ENCODE measurements at places on chromosomes 7 and 10.

- no peak for DNase-seq
Measured at GRCh38 chr10:58254644-58255043, 13.1 kb downstream of the IPMK start.

DNA sequence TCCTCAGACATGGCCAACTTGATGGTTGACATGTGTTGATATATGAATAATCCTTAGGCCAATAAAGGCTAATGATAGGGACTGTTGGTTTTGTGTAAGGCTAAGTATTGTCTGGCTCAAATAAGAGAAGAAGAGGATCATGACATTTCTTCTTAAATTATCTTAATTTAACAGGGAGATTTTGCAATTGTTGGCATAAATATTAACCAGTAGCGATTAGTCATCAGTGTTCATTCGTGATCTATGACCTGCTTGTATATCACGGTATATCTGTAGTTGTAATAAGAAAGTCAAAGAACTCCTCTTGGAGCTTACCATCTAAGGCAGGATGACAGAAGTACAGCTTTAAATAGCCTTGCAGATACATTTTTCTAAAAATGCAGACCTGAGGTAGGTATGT is 196.4 kb downstream of the CREB5 start:
- no peak for DNase-seq

DNA sequence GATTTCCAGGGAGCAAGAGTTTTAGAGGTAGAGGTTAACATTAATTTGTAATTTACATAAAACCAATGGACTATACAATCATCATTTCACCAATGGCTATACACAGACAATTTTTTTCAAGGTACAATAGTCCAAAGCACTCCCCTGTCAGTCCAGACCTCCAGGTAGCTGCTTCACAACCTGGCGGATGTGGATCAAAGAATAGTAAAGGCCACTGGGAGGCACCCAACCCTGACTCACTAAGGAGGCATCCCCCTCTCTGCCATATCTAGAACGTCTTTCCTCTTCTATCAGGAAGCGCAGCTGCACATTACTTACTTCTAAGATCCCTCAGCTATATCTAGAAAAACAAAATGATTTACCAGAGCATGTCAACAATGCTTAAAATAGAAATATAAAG is 217.7 kb upstream of the AOAH start:
- no peak for DNase-seq

DNA sequence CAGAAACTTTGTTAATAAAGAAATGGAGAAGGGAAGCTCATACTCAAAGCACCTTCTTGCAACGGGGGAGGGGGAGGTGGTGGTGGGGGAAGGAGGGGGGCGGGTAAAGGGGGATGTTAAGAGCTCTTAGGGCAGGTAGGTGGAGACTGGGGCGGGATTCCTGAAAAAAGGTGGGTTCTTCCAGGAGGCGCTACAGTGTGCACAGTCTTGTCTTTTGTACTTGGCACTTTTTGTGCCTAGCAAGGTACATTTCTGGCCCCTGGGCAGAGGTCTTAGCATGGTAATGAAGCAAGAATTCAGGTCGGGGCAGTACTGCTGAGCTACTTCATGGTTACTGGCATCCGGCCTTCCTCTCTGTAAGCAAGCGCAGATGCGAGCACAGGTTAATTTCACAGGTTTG is 15.2 kb upstream of the LAMB4 start:
- DNase-seq, result no peak

GRCh38 chr10:84428711-84429110 is 100.3 kb downstream of the CCSER2 start:
- DNase-seq, result no peak

GRCh38 chr10:50605269-50605950 is 18.3 kb downstream of the SGMS1 start:
- DNase-seq, result no peak

DNA sequence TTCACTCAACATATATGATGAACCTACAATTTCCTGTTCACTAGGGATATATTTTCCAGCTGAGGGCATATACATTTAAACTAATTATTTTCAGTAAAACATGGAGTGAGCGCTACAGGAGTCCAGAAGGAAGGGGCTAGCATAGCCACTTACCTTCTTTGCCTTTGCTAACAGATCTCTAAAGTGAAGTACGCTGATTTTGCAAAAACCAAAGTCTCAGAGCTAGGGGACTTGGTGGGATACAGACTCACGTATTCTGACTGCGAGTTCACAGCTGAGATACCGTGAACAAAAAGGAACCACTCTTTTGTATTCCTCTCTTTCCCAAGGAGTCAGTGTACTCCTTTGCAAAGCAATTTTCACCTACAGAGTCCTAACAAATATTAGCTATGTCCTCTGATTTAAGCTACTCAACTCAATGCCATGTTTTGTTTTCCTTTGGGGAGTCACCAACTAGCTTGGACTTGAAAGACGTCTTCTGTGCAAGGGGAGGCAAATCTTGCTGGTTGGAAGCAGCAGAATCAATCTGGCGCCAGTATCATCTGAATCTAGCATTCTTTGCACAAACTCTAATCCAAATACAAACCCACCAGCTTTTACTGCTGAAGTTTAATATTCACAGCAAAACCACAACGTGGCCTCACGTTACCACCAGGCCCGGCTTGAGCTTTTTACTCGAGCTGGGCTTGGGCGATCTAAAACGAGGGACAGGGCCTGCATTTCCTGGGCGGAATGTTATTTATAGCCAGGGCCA is 657 bp downstream of the CDNF start:
- no peak for DNase-seq

- no peak for DNase-seq
Measured at GRCh38 chr10:96560489-96560888, 26.3 kb downstream of the TM9SF3 start.

DNA sequence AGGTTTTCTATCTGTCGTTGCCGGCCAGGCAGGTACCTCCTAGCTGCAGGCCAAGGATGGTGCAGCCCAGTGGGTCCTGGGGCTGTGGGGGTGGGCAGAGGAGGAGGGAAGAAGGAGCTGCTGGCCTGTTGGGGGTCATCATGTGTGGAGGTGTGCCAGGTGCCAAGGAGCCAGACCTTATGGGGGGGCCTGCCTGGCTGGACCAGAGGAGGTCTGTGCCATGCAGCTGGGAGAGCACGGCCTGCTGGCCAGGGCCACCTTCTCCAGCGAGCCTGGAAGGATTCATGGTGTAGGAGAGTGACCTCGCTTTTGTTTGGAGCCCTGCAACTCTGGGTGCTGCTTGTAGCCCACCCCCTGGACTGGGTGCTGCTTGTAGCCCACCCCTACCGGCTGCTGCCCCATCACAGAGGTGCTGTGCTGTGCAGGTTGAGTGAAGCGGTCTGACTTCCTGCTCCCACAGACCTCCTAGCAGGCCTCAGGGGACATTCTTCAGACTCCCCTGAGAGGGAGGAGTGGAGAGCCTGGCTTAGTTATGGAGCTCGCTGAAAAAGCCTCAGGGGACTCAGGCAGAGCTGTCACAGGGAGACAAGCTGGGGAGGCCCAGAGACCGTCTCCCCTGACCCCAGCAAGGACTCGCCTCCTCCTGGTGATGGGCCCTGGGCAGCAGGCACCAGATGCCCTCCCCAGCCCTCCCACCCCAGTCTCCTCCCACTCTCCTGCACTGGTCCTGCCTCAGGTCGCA is 67.7 kb upstream of the AQP1 start:
- no peak for DNase-seq

- DNase-seq, result no peak
Measured at GRCh38 chr7:24939416-24939815, 40.6 kb downstream of the OSBPL3 start.

- DNase-seq, result no peak
Measured at GRCh38 chr10:124072106-124072505, 21.3 kb downstream of the CHST15 start.

DNA sequence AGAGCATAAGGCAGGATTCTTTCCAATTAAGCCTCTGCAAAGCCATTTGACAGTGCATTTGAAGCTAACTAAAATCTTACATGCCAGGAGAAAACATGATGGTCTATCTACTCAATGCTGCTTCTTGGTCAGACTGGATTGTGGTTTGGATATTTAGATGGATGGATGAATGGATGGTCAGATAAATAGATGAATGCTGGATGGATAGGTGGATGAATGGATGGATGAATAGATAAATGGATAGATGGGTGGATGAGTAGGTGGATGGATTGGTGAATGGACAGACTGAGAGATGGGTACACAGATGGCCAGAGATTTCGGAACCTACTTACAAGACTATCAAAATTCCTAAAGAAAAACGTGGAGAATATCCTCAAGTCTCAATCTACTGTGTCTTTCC is 127.6 kb downstream of the SFMBT2 start:
- no peak for DNase-seq

DNA sequence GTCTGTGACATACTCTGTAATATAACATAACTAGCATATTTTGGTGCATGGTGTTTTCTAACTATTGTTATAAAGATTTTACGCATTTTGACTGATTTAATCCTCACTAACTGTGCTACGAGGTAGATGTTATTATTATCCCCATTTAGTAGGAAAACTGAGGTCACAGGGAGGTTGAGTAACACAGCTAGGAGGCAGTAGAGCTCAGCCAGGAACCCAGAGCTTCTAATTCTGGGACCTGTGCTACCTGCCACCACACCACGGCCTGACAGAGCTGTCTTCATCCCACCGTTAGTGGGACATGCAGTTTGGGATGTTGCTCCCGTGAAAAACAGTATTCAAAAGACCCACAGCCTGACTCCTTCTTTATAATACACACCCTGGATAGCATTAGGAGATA is 962.5 kb downstream of the CNTNAP2 start:
- DNase-seq, result no peak

- DNase-seq, result no peak
Measured at GRCh38 chr10:100977436-100977835, 8.1 kb downstream of the SEMA4G start.

DNA sequence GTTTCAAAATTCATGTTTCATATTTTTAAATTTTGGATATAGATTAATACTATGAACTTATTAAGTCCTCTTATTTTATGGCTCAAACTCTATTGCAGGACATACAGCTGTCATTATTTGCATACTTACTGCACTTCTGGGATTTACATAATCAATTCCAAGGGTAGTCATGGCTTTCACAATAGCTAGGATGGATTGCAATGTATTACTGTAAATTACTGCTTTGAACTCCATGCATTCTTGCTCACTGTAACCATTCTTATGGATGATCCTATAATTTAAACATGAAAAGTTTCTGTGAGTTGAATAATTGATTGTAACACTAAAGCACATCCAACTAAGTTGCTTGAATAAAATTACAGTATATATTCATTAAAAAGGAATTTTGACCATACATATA is 23.5 kb downstream of the GNAT3 start:
- DNase-seq, result no peak

GRCh38 chr7:94190599-94191061 is 186.5 kb upstream of the BET1 start:
- no peak for DNase-seq

DNA sequence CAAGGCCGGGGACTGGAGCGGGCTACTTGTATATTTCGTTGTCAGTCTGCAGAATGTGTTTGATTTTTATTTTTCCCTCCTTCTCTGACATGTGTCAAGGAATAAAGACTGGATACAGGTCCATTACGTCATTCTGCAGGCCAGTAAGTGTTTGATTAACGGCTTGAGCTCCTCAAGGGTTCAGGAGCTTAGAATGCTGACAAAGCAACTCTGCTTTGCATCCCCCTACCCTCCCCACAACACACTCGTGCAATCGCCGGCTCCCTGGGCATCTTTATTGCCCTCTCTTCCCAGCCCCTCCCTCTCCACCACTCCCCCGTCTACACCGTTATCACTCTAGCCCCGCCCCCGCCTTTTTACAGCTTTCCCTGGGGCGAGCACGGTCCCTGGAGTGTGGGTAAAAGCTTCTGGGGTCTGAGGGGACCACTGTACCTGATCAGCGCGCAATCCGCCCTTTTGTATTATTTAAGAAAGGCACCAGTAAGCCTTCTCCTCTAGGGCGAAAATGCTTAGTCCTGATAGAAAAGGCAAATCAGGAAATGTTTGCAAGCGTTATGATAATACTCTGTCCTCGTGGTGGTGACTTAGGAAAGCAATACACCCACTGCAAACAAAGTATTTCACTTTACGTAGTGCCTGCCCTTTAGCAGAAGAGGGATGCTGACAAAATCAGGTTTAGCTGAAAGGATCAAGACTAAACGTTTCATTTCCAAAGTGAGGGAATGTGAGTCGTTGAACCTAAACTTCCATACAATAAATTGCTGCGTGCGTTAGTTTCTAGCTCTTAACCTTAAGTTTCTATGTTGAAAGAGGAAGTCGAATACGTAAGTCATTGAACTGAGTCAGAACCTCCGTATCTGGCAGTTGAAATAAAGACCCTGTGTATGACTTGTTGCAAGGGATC is 1.4 kb upstream of the CREB5 start:
- no peak for DNase-seq

DNA sequence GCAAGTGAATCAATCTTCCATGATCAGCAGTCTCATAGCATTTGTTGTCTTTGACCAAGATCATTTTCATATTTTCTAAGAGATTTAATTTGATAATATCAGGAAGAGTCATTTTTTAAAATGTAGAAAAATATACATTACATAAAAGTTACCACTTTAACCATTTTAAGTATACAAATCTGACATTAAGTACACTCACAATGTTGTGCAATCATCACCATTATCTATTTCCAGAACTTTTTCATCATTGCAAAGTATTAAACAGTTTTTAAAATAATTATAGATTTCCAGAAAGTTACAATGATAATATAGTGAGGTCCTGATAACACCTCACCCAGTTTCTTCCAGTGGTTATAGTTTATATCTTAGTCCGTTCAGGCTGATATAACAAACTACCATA is 222.5 kb upstream of the RHOBTB1 start:
- no peak for DNase-seq

DNA sequence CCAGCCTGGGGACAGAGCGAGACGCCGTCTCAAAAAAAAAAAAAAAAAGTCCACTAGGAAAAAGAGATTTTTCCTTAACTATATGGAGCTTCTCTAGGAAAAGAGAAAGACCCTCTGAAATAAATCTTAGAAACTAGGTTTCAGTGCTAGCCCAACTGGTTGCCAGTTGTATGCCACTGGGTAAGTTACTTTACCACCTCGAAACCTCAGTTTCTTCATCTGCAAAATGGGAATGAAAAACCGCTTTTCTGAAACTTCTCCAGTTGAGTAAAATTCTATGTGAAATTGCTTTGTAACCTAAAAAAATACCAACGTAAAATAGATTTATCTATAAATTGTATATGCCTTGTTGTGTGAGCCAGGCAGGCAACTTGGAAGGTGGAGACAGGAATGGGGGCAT is 16.5 kb upstream of the EIF5AL1 start:
- no peak for DNase-seq

DNA sequence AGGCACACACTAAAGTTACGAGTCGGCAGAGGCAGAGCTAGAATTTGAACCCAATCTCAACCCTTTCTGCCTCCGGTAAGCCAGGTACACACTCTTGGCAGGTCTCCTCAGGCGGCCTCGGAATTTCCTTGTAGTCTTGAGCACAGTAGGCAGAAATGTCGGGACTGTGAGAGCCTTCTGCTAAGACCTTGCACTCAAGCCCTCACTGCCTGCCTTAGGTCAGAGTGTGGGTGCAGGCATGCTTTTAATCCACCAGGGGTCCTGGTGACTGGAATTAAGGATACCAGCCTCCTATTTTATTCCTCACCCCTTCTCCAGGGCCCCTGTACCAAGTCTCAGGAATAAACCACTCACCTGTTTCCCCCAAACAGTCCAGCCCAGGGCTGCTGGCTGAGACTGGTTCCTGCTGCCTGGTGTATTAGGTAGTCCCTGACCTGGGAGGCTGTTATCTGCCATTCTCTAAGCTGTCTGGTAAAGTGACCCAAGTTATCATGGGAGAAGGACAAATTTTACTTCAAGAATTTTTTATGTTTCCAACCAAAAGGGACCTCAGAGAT is 855 bp downstream of the ATP6V1F start:
- DNase-seq, result peak; percentile 27

Data from stimulated activated CD8-positive, alpha-beta memory T cell treated with anti-CD3 and anti-CD28 coated beads, Interleukin-15, amount 100 ng/mL, for 48 hours (primary cell).